Fibroblast of upper back skin (primary cell): ENCODE measurements at places on chromosomes 1 and 21.

GRCh38 chr1:168335500-168335899 is 54.8 kb downstream of the TBX19 start:
- no peak for DNase-seq

DNA sequence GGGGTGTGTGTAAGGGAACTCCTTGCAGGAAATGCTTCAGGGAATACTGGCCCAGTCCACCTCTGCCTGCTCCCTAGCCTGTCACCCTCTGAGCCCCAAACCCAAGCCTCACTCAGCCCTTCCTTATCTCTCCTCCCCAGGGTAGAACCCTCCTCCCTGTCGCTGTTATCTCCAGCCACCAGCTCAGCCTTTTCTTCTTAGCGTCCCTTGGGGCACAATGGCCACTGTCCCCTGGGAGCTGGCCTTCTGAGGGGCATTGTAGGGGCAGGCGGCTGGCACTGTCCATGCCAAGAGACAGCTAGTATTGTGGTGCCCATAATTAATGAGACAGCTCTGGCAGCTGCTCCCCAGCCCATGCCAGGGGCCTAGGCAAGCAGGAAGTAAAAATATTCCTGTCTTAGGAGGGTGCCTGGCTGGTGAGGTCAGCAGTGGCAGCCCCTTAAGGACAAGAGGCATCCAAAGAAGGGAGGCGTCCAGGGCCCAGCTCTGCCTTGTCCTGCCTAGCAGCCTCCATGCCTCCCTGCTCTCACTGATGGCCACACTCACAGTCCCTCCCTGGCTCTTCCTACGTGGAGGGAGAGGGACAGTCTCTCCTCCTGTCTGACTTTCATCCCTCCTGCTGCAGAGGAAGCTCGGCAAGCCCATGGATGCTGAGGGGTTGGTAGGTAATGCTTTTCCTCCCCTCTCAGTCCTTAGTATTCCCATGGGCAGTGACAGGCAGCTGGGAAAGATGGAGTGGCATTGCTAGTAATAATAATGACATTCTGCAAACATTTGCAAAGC is 37.5 kb downstream of the KCNQ4 start:
- no peak for DNase-seq

GRCh38 chr1:160794376-160794775 is 1.6 kb upstream of the LY9 start:
- DNase-seq, result no peak

GRCh38 chr21:39900491-39900890 is 33.3 kb downstream of the PCP4 start:
- DNase-seq, result no peak
